DMS153 (cell line): ENCODE measurements at places on chromosomes 3 and 15.

GRCh38 chr3:142779591-142779990, 55.8 kb downstream of the TRPC1 start:
- DNase-seq = no peak

DNA sequence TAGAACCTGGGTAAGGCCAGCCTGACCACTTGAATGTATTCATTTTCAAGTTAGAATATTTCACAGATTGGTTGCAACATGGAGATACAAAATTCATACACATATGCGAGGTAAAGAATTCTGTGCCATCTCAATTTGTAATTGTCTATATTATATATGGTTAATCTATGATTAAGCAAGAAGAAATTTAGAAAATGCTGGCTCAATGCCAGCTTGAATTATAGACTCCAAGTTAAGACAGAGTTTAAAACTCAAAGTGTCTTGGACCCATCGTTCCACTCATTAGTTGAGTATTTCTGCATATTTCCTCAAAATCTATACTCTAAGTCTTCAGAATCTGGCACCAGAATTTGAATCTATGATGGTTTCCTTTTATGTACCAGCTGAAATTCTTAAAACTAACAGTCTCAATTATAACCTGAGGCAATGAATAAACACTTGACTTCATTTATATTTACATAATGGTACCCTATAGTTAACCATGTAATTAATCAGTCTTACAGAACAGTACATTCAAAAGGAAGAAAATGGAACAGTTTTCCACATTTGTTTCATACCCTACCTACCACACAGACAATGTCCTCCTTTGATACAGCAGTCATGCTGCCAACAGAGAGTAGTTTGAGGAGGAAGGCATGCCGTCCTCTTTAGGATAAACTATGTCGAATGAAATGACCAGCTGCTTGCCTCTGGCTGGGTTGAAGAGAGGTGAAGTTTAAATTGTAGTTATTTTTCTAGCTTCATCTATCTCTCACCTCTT, 95.7 kb downstream of the CD47 start:
- no peak for DNase-seq

GRCh38 chr3:4506559-4507023, 13.4 kb downstream of the ITPR1 start:
- DNase-seq = no peak

DNA sequence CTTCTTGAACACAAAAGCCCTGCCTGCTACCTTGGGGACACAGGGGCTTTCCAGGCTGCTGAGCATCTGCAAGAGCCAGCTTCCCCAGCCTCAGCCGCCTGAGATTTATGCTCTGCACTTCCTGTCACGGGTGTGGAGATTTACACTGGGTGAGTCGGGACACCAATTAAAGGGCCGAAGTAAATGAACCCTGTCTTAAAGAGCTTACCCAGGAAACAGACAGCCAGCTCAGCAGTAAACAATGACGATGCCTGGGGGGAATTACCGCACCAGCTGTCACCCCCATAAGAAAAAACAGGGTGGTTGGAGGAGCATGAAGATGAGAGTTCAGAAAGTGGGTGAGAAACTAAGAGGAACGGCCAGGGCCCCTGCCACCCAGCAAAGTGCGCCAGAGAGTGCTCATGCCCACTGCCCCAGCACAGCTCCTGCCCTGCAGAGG, 37.5 kb upstream of the IQSEC1 start:
- no peak for DNase-seq

- no peak for DNase-seq
These were observed 9.1 kb downstream of the CLPX start for GRCh38 chr15:65176056-65176455.

DNA sequence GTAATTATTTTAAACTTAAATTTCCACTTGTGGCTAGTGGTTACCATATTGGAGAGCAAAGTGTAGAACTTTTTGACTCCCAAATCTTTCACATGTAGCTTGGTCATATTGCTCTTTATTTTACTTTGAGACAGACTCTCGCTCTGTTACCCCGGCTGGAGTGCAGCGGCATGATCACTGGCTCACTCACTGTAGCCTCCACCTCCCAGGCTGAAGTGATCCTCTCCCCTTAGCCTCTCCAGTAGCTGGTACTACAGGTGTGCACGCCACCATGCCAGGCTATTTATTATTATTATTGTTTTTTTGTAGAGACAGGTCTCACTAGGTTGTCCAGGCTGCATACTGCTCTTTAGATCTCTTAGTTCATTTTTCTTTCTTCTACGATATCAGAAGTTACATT, 3.9 kb downstream of the FNDC3B start:
- no peak for DNase-seq

GRCh38 chr3:150786791-150787190, 23.8 kb upstream of the SIAH2 start:
- DNase-seq = no peak

DNA sequence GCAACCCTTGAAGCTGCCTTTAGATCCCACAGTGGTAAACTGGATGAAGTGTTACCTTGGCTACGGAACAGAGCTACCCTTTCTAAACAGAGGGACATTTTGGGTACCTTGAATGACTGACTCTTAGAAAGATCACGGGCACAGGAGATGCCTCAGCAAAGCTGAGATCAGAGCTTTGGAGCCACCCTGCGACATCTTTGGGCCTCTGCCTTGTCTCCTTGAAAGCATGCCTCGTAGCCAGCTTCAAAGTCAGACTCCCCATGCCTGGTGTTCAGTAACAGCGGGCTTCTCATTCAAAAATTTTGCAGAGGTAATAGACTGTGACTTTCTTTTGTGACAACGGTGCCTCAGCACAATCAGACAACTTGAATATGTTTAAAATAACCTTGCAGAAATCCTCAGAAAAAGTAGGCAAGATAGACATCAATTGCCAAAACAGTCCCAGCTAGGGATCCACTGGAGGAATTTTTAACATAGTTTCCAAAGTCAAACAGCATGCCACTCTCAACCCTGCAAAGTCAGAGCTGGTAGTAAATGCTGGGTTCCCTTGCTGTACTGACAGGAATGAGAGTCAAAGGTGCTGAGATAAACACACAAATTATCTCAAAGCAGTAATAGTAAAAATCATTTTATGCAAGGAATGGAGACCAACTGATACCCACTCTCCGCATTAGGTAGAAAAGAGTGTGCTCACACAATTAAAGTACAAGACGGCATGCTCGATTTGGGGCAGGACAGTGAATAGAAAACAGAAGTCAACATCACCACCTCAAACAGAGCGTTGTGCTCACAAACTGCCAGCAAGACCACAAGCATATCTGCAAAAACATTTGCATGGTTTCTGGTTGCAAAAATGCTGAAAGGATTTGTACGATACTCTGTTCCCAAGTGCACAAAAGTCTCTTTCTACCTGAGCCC, 82.1 kb downstream of the MYO1E start:
- DNase-seq = no peak

- DNase-seq = no peak
These were observed 73.8 kb downstream of the RBPMS2 start for GRCh38 chr15:64701482-64702184.

GRCh38 chr3:56783644-56784447, 17.9 kb downstream of the ARHGEF3 start:
- DNase-seq = peak; percentile 47

DNA sequence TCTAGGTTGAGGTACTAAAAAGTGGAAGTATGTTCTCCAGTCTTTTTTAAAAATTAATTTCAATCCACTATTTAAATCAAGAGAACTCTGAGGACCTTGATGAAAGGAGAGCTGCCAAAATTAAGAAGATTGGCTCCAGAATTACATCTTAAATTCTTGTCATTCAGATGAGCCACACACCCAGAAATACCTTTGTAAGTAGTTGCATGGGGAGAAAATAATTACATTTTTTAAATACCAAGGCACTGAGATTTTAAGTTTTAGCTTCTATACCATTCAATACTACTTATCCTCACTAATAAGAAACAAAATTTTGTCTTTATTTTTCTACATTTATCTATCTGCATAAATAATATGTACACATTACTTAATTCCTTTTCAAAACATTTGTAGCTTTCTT, 1132.8 kb downstream of the OTOL1 start:
- DNase-seq = no peak

- DNase-seq = no peak
These were observed 218.2 kb downstream of the P3H2 start for GRCh38 chr3:189902230-189903186.

DNA sequence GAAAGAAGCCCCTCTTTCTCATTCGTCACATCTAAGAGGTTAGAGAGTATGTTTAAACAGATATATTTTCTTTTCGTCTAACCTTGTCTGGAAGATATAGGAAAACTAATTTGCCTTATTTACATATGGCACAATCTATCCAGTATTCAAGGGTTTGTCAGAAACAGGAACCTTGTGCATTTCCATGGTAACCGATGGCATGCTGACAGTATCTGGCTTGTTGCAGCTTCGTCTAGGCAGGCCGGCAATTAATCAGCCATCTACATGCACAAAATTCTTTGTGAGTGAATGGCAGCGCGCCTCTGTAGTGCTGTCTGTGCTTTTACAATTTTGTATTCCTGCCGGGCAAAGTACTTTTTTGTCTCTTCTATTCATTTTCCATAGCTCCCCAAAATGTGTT, 294.0 kb upstream of the SOX2 start:
- no peak for DNase-seq

DNA sequence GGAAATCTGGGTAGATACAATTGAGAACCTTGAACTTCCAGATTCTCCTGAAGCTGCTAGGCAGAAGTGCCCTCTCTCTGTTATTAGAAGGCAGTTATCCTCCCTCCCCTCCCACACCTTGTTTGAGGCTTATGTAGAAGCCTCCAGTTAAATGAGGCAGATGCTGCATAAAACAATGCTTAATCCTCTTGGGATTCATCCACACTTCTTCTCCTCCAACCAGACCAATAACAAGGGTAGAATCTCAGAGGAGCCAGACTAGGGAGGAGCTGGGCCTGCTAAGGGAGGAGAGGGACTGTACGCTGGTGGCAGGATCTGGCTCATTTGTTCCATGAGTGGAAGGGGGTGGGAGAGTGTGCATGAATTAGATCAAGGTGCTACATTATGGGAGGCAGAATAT, 88.3 kb upstream of the PRR23C start:
- no peak for DNase-seq

GRCh38 chr3:185058796-185059195, 94.1 kb downstream of the C3orf70 start:
- DNase-seq = no peak

GRCh38 chr15:44029940-44030568, 165.0 kb downstream of the FRMD5 start:
- DNase-seq = no peak

DNA sequence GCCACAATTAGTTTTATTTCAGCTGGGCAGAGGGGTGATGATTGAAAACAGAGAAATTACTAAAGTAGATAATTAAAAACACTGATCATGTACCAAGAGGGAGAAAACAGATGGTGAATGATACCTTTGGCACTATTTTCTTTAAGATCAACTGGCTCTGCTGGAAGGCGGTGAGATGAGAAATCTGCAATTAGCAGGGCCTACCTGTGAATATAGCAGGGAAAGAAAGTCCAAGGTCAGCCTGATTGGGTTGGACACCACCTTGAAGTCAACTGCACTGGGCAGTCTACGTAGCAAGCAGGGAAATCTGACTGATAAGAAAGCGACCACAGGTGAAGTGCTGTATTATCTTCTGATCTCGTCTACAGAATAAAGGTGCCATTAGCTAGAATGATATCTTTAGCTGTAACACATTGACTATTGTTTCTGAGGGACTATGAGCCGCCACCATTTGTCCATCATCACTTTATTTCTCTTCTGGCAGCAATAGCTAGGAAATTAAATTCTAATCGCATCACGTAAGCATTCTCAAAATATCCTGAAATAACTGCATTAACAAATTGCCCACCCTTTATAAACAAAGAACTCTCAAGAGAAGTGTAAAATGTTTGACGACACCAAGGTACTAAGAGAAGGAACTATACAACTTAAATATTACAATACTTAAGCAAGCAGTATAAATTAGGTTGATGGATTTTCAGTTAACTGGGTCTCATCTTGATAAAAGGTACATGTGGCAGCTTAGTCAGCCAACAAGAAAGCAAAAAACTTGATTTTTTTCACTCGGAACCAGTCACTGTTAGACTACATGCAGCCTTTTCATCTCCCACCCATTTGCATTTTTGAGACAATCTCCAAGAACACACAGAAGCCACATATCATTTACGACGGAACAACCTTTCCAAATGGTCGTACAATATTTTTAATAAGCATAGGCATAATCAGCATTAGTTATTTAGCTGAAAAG, 1.3 kb downstream of the NEDD4 start:
- DNase-seq = no peak
